ENCODE measurements at places on chromosomes 3 and 15. TPM values are rescaled to one million over a fixed set of nuclear protein-coding genes. Genes with fewer than 3 reads are reported as not detected.

The IMPG2 gene
- 0.10 TPM for polyA plus RNA-seq

The SLC12A1 gene
- not detected for polyA plus RNA-seq

The FILIP1L gene
- polyA plus RNA-seq: 42.9 TPM

The CCDC33 gene
- 0.26 TPM for polyA plus RNA-seq

The NEO1 gene
- polyA plus RNA-seq: 3.2 TPM

The UCN2 gene
- 4.5 TPM for polyA plus RNA-seq

The GABRR3 gene
- polyA plus RNA-seq: not detected

The ZKSCAN7 gene
- 4.8 TPM for polyA plus RNA-seq

The PPP1R14D gene
- not detected for polyA plus RNA-seq

DNA sequence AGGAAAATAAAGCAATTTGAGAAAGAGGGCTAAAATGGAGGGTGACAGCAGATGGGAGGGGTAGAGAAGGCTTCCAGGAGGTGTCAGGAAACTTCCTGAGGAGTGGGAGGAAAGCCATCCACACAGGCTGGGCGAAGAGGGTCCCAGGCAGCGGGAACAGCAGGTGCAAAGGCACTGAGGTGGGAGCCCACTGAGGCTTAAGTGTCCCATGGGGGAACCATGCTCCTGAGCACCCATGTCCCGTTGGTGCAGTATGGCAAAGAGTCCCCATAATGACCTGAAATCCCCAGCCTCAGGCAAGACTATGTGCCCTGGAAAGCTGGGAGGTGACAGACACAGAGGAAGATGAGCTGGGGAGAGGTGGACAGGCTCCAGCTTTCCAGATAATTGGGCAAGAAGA, 30.0 kb downstream of the CFAP100 start:
- DNase-seq: no peak

DNA sequence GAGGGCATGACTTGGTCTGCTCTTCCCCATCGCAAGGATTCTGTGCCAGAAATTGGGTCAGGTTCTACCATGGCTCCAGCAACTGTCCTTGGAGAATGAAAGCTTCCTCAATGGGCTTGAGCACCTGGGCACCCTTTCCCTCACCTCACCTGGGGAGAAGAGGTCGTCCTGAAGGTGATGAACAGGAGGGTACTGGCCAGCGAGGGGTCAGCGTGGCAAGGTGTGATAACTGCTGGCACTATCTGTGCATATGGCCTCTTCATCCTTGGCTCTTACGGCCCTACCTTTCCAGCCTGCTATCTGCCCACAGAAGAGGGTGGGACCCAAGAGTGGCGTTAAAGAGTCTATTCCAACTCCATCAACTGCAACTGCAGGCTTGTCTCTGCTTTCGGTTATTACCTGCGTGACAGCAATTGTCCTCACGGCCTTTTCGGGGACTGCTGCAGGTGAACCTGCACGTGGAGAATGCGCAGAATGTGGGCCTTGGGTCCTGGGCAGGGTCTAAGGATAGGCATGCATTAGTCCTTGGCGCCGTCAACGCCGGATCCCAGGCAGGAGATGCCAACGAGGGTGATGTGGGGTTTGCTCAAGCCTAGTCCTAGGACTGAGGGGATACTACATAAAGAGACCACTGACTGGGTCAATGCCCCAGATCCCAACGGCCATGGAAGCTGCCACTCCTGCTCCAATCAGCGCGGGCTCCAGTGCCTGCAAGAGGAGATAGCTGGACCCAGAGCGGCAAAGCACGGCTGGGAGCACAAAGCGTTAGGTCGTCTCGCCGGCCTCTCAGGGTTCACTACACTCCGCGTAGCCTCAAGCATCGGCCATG, 625 bp upstream of the RBM15B start:
- no peak for DNase-seq

GRCh38 chr3:124057420-124057819, 65.5 kb upstream of the ROPN1 start:
- no peak for DNase-seq

- DNase-seq: no peak
These were observed 18.4 kb upstream of the SPPL2A start for GRCh38 chr15:50783895-50784294.

DNA sequence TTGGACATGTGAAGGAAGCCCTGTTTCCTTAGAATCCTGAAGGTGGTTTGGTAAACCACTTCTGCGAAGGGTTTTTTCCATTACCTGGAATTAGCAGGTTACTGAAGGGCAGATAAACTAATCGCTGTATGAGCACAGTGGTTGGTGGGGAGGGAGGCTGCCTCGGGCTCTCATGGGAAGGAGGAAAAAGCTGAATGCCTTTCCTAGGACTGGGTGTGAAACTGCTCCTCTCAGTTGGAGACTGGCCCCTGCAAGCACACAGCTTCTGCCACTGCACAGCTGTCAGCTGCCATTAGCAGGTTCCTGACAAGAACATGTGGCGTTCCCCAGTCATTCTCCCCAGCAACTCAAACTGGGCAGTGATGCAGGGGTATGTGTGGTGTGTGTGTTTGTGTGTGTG, 376.3 kb downstream of the GAP43 start:
- no peak for DNase-seq

DNA sequence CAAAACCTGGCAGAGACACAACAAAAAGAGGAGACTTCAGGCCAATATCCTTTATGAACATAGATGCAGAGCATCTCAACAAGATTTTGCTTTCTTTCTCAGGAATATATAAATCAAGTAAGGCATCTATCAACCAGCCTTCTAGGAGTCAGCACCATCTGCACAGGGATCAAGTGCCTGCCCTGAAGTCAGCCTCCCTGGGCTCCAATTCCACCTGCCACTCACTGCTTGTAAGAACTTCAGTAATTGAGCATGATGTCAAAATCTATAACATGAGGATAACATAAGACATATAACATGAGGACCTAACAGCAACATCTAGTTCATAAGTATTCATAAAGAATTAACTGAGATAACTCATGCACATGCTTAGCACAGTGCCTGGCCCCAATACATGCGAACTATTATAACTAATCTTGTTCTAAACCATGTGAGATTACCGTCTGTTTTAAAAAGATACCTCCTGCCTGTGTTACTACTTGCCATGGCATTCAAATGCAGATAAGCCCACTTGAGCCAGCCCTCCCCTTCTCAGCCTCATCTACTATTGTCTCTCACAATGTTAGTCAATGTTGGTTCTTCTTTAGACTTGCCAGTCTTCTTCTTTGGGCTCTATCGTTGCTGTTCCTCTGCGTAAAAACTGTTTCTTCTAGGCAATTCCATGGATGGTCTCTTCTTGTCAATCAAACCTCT, 91.6 kb downstream of the PLD1 start:
- DNase-seq: no peak

DNA sequence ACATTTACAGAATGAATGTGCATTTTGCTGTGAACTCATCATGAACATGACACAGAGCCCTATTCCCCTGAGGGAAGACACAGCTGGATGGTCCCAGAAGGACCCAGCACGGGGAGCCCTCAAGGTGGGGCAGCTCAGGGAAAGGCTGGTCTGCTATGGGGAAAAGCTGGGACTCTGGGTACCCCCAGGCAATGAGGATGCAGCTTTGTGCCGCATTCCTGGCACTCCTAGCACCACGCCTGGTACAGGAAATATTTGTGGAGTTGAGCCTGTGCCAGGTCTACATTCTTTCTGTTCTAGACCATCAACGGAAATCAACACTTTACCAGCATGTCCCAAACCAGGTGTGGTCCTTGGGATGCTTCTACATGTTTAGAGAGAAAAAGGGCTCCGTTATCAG, 74.0 kb downstream of the SRGAP3 start:
- DNase-seq: no peak

DNA sequence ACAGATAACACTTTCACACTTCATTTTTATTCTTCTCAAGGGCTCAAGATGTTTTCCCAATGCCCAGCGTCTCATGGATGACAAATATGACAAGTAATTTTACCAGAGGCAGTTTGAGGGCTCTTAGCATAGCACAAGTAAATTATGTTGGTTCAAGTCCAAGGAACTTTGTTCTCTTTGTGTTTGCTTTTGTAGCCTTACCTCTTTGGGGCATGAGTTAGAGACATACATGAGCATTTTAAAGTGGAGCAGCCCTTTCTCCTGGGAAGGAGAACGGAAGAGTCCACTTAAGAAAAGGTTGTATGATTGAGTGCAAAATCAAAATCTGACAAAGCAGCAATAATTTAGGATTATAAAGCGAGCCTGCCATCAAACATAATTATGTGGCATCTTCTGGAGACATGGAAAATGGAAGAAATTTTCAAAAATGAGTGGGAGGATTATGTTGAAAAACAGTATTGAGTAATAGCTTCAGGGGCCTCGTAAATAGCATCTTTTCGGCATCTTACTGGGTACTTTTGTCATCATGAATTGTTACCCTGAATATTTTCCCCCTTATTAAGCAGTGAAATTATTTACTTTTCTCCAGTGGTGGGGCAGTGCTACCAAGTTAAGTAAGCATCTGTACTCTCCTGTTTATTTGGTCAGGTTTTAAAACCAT, 65.9 kb downstream of the PGPEP1L start:
- no peak for DNase-seq

- DNase-seq: no peak
These were observed 35.3 kb downstream of the TUBGCP4 start for GRCh38 chr15:43406189-43406588.

GRCh38 chr3:43034911-43035310, 55.8 kb downstream of the GASK1A start:
- DNase-seq: no peak

GRCh38 chr15:65533057-65533756, 2.9 kb downstream of the HACD3 start:
- DNase-seq: no peak

GRCh38 chr3:68306571-68306970, 625.8 kb downstream of the TAFA4 start:
- DNase-seq: no peak

DNA sequence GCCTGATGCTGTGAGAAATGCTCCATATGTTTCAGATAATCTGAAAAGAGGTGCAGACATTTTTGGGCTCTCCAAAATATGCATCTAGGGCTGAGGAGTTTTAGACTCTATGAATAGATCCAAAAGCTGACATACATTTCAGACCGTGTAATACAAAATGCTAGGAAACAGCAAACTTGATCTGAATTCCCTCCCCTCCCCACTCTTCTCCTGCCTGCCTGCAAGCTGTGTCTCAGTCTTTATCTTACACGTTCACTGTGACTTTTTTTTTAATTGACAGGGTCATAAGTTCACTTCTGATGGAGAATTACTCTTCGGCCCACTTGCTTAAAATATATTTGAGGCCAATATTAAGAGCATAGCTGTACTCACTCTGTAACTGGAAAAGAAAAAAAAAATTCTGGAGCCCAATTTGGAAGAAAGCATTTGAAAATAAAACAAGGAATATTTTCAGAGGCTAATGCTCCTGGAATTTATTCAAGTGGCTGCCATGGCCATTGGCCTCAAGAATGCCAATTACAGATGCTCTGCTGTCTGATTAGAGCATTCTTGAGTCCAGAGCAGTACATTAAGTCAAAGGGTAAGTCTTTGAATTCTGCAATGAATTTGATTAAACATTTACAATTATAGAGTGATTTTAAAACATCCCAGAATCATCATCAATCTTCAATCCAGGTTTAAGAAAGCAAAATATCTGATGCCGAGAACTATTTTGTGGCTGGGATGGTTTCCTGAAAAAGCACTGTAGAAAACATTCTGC, 146.2 kb upstream of the SEMA6D start:
- DNase-seq: no peak

DNA sequence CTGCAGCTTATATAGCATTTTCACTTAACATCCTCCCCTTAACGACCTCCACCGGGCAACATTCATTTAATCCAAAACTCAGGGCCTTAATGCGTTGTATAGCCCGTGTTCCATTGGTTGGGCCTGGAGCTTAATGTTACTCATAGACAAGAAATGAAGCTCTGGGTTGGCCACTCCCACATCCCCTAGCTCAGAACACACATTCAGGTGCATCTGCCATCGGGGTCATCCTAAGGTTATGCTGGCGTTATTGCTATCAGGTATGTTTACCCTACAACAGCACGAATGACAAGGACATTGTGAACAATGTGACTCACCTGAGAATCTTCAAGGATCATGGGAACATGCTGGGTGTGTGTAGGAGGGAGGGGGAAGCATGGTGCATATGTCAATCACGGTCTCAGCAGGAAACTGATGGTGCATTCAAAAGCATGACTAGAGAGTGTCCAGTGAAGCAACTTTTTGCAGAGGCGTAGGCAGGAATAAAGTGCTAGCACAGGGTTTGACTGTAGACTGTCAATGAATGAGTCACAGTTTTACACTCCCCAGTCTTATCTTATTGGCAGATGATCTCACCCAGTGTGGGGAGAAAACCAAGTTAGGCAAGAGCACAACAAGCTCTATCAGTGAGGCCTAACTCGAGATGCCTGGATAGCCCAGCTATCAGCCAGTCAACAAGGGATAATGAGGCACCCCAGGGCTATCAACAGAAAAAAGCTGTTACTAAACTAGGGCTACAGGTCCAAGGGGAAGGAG, 402.1 kb upstream of the MCTP2 start:
- no peak for DNase-seq

DNA sequence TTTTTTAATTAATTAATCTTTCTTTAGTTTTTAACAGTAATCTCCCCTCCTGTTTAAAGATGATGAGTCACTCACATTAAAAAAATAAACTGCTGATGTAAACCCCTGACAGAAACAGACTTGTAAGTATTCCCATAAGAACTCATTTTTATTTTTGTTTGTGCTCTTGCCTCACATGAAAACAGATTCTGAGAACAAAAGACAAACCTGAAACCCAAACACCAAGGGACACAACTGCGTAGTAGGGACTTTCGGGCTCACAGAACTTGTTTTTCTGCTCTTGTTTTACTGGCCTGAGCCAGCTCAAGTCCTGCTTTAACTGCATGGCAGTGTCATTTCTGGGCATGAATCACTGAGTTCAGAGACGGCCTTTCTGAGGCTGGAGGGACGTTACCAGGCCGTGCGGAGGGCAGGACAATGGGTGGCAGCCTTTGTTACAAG, 600.8 kb downstream of the FOXP1 start:
- peak; percentile 68 for DNase-seq

- DNase-seq: no peak
These were observed 22.8 kb downstream of the KLHL25 start for GRCh38 chr15:85771781-85772445.

- no peak for DNase-seq
These were observed 264.5 kb upstream of the TBL1XR1 start for GRCh38 chr3:177461765-177462164.

GRCh38 chr15:68034719-68035293, 19.3 kb upstream of the PIAS1 start:
- no peak for DNase-seq

- no peak for DNase-seq
These were observed 476.9 kb downstream of the NR2F2 start for GRCh38 chr15:96807361-96807760.

GRCh38 chr3:72490688-72491435, 357.4 kb downstream of the SHQ1 start:
- DNase-seq: no peak

DNA sequence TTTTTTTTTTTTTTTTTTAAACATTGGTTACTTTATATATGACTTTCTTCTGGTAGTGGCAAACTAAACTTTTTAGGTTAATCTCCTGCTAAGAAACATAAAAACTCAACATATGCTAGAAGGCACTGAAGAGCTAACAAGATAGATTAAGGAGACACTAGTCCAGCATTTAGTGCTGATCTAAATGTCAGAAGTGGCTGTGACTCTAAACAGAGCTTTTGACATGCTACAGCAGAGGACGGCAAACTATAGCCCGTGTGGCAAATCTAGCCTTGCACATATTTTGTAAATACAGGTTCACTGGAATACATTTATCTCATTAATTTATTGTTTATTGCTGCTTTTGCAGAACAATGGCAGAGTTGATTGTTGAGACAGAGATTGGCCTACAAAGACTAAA, 20.6 kb downstream of the NR2E3 start:
- DNase-seq: no peak

Measured in BJ (cell line).